Kidney tubule cell (primary cell): ENCODE measurements at places on chromosomes 4 and X.

GRCh38 chr4:138290805-138291204, 48.7 kb upstream of the SLC7A11 start:
- no peak for DNase-seq

DNA sequence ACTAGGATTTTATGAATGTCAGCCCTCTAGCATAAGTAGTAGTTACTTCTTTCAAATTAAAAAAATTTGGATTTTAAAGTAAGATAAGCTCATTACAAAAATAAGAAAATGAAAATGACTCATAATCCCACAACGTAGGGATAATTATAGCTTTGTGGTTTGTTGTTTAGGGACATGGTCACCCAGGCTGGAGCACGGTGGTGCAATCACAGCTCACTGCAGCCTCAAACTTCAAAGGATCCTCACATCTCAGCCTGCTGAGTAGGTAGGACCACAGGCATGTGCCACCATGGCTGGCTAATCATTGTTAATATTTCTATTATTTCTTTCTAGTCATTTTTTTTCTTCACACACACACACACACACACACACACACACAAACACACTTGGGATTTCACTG, 57.6 kb downstream of the PLAC1 start:
- peak; percentile 73 for DNase-seq

- peak; percentile 68 for DNase-seq
Measured at GRCh38 chr4:185335579-185335978, 60.1 kb downstream of the LRP2BP start.

- no peak for DNase-seq
Measured at GRCh38 chrX:675955-676295, 45.3 kb downstream of the SHOX start.

- DNase-seq = peak; percentile 29
Measured at GRCh38 chr4:180028682-180029081, 2214.5 kb upstream of the TENM3 start.

DNA sequence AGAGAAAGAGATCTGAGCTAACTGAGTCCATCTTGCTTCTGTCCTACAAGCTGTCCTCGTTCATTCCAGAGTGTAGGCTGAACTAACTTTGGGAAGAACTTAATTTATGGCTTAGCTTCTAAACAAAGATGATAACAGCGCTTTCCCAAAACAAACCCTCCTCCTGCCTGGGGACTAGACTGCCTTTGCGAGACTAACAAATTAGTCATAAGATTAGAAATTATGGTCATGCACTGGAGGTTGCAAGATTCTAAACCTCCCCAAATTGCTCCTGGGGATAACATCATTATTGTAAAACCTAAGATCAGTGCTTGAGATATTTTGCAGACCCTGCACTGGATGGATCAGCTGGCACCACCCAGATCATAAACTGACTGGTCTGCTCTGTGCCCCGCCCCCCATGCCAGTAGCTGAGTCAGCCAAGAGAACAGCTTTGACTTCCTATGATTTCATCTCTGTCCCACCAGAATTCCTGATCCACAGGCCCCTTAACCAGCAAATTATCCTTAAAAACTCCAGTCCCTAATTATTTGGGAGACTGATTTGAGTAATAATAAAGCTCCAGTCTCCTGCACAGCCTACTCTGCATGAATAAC, 883.3 kb downstream of the TRIML1 start:
- DNase-seq = peak; percentile 23

- no peak for DNase-seq
Measured at GRCh38 chrX:153761863-153762262, 2.2 kb upstream of the PLXNB3 start.

GRCh38 chrX:104749951-104750610, 184.1 kb downstream of the IL1RAPL2 start:
- DNase-seq = peak; percentile 22
